ENCODE measurements at places on chromosomes 3 and 15.

DNA sequence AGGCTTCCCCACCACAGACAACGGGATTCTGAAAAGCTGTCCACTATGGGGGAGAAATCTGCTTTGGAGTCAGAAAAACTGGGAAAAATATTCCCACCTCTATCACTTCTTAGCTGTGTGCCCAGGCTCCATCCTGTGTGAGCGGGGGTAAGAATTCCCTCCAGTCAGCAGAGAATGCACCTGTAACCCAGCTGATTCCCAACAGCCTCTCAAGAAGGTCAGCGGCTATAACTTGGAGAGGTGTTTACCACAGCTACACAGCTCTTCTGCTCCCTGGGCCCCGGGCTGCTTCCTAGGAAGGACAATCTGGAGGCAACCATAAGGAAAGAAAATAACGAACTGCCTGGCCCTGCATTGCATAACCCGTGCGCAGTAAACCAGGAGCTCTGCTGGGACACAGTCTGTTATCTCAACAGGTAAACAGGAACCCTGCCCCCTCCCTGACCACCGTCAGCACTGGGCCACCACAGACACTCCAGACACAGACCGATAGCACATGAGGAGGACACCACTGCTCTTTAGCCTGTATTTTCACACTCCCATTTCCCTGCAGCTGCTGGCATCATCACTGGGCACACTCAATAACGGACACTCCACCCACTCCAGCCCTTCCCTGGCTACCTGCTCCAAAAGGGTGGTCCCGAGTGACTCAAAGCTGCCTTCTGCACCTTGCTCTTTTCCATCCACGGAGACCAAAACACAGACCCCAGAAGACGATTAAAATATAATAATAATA, 2.1 kb downstream of the RAB43 start:
- DNase-seq: no peak

GRCh38 chr15:66730168-66731021, 28.4 kb downstream of the SMAD6 start:
- DNase-seq: no peak

DNA sequence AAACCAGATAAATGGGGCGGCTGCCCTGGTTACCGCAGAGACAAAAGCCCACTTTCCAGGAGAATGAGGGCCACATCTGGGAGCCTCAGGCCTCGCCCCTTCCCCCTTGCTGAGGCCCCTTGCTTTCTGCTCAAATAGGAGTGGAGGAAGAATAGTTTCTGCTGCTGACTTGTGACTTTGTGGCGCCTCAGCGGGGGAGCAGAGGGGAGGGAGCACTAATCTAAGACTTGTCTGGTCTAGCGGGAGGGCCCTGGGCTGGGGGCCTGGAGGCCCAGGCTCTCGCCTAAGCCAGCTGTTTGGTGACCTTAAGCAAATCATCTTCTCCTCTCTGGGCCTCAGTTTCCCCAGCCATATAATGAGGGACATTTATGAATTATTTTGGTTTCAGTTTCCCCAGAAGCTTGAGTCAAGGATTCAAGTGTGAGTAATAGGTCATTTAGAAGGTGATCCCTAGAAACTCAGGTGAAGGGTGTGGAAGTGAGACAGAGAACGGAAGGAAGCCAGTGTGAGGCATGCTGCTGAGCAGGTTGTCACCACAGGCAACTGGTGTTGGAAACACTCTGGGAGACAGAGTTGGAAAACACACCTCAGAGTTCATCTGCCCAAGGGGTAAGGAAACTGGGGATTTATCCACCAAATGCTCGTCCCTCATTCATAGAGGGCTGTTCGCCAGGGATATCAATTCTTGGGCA, 25.9 kb upstream of the SMAD3 start:
- DNase-seq: peak; percentile 42

GRCh38 chr3:129195731-129196256, 12.1 kb upstream of the CNBP start:
- DNase-seq: no peak

GRCh38 chr15:82680200-82681102, 29.2 kb downstream of the AP3B2 start:
- DNase-seq: peak; percentile 29

DNA sequence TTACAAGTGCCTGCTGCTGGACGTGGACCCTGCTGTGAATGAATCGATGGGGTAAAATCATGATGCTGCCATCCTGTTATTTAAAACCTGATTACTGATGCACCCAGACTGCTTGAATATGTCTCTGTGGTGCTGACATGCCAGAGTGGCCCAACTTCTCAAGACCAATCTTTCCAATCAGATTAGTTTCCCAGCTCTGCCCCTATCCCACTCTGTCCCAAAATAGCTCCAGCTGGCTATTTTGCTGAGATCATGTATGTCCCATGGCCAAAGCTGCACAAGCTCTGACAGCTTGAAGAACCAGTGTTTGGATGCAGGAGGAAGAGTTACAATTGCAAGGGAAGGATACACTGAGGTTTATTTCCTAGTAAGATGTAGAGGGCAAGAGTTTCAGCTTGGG, 153.6 kb downstream of the TMEM108 start:
- DNase-seq: no peak

- no peak for DNase-seq
These were observed 190.9 kb upstream of the CFAP20DC start for GRCh38 chr3:59240666-59241255.

- DNase-seq: no peak
These were observed 123.9 kb downstream of the SHOX2 start for GRCh38 chr3:157982359-157982758.

- DNase-seq: no peak
These were observed 391.0 kb downstream of the NSUN3 start for GRCh38 chr3:94453864-94454263.

- no peak for DNase-seq
These were observed 338.1 kb downstream of the GAP43 start for GRCh38 chr3:115961380-115961779.

GRCh38 chr3:190432216-190432615, 17.5 kb downstream of the TMEM207 start:
- no peak for DNase-seq

GRCh38 chr15:66288093-66288492, 5.3 kb upstream of the DIS3L start:
- DNase-seq: no peak

DNA sequence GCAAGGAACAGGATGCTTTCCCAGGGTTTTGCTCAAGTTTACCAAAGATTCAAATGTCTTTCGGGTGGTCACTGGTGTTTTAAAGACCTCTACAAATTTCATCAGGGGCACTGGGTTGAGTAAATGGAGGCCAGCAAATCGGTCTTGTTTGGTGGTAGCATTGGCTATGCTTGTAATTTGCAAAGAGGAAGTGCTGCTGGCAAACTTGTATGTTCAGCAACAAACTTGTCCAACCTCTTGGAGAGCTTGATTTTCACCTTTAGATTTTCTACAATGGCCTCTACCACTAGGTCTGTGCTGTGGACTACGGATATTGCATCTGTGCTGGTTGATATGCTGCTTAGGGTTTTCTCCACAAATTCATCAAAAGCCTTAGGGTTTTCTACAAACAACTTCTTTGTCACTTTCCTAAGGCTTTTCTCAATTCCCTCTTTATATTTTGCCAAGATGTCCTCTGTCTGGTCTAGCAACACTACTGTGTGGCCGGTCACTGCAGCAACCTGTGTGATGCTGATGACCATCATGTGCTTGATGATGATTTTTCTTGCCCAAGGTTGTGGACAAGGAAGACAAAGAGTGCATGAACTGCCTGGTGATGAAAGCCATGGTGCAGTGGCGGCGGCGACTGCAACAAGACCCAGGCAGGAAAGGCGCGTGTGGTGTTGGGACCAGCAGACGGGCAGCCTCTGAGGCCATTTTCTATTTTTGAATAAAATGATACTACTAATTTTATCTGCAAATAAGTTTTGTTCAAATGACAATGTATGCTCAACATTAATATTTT, 50.8 kb downstream of the RFX7 start:
- no peak for DNase-seq

- no peak for DNase-seq
These were observed 634 bp downstream of the FBXL22 start for GRCh38 chr15:63597821-63598220.

- DNase-seq: no peak
These were observed 18.4 kb upstream of the PLSCR4 start for GRCh38 chr3:146269271-146269670.

- no peak for DNase-seq
These were observed 14.0 kb upstream of the TOPBP1 start for GRCh38 chr3:133675631-133676335.

DNA sequence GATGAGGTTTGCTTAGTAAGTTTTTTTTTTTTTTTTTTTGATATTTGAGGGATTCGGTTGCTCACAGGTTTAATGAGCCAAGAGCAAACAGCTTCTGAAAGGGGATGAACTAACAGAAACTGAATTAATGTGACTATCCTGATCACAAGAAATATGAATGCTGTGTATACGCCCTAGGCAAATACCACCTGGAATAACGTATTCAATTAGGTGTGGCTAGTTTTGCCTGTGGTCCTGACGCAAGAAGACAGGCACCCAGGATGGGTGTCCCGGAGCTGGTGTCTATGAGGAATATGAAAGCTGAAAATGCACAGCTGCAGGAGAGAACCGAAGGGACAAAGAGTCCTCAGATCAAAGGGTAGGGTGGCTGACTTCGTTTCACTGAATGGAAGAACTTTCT, 14.6 kb downstream of the LSG1 start:
- DNase-seq: no peak

GRCh38 chr3:70383360-70383831, 71.0 kb upstream of the MDFIC2 start:
- DNase-seq: no peak

- no peak for DNase-seq
These were observed 3.9 kb downstream of the KATNBL1 start for GRCh38 chr15:34206011-34206410.

GRCh38 chr3:46143951-46144473, 64.1 kb downstream of the CCR1 start:
- DNase-seq: no peak

GRCh38 chr3:16820485-16820884, 64.3 kb upstream of the PLCL2 start:
- no peak for DNase-seq

GRCh38 chr3:16551342-16551976, 38.0 kb upstream of the RFTN1 start:
- DNase-seq: no peak

DNA sequence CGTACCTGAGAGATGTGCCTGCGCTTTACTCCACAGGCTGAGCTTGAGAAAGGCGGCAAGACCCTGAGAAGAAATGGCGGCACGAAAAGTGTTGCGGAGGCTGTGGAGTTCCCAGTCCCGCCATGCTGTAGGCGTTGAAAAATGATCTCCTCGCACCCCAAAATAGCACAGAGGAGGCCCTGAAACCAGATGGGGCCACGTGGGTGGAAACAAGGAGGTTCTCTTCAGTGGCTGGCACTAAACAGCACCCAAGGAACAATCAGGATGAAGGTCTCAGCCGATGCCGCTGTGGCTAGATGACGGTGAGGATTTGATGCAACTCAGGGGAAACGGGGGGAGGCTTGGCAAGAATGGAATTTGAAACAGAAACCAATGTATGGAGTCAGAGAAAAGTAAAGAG, 57.3 kb downstream of the TMEM212 start:
- DNase-seq: no peak

- no peak for DNase-seq
These were observed 1389.3 kb upstream of the ALCAM start for GRCh38 chr3:103977417-103977816.

DNA sequence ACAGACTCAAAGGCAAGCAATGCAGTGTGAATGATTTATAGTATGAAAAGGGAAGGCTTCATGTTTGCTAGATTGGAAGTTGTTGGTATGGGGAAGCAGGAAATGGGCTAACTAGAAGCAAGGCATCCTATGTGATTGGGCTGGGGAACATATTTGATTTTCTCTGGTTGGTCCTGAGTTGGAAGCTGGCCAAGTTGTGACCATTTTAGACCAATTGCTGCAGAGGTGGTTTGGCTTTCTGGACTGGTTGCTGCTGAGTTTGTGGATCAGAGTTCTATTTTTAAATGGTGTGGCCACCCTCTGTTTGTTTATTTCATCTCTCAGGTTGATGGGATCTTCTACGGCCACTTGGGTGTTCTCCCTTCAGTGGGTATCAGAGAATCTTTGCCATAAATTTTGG, 39.7 kb downstream of the NUDT16 start:
- DNase-seq: no peak

DNA sequence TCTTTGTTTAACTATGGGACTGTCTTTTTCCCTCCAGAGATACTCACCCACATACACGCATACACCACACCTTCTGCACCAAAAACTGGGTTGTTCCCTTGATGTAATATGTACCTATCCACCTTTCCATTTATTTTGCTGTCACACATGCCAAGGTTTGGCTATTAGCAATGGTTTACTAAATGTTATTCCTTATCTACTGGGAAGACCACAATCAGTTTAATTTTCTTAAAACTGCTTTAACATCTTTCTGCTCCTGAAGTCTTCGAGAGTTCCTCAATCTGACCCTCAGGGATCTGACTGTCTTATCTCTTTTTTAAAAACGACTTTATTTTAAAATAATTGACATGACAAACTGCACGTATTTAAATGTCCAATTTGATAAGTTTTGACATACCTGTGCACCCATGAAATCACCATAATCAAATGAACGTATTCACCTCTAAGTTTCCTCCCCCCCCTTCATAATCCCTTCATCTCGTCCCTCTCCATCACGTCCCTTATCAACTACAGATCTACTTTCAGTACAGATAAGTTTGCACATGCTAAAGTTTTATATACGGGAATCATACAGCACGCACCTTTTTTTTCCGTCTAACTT, 805 bp upstream of the TRPM7 start:
- no peak for DNase-seq

GRCh38 chr15:67815036-67815592, 10.2 kb upstream of the SKOR1 start:
- no peak for DNase-seq

- DNase-seq: no peak
These were observed 135.0 kb downstream of the LRRK1 start for GRCh38 chr15:101054116-101054515.

DNA sequence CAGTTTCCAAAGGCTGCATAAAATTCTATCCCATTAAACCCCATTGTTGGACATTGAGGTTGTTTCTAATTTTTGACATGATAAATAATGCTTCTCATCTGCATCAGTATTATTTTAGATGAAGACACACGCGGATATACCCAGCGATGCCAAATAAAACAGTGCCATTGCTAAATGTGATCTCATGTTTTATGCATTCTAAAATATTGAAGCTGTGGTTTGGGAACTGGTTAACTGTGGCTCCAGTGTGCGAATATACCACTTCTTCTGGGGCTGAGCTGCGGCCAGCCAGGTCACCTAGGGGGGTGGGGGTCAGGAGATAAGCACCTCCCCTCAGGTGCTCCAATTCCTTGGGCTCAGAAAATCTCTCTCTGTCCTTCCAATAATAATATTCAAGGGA, 230.0 kb downstream of the ADAMTS9 start:
- DNase-seq: no peak

DNA sequence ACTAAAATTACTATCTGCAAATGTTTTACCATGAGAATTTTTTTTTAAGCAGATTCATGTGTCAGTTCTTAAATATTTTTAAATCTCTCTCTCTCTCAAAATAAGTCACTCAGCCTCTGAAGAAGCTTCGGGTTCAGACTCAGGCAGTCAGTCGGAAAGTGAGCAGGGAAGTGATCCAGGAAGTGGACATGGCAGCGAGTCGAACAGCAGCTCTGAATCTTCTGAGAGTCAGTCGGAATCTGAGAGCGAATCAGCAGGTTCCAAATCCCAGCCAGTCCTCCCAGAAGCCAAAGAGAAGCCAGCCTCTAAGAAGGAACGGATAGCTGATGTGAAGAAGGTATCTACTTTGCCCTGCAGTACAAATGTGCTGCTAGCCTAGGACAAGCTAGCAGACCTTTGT, 24.1 kb downstream of the CHD2 start:
- DNase-seq: no peak
